ENCODE measurements at places on chromosomes 5 and 9.

- DNase-seq, result no peak
Observed at GRCh38 chr9:17580119-17580518, 1.3 kb downstream of the SH3GL2 start.

- no peak for DNase-seq
Observed at GRCh38 chr5:40678026-40678425, 1.7 kb upstream of the PTGER4 start.

GRCh38 chr9:6581253-6581652 is 64.3 kb downstream of the GLDC start:
- DNase-seq, result no peak

- no peak for DNase-seq
Observed at GRCh38 chr9:126363847-126364671, 37.4 kb downstream of the MVB12B start.
